ENCODE measurements at places on chromosomes 3 and 15.

- DNase-seq: no peak
Measured at GRCh38 chr3:172478116-172478515, 29.9 kb upstream of the GHSR start.

DNA sequence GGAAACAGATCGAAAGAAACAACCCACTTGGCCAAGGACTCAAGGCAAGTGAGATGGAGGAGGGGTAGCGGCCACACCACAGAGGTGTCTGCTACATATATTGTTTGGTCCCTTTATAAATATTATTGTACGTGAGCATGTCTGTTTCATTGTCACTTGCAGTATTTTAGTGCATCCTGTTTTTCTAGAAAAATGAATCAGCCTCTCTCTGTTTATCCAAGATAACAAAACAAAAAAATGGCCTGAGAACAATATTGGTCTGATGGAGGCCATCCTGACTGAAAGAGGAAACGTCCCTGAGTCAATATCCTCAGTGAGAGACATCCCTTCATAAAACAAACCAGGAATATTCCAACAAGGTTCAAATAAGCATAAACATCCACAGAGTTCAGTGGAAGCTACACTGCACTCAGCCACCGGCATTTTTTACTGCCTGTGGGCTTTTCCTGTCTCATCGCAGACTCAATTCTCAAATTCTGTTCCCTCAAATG, 42.0 kb downstream of the WWTR1 start:
- peak; percentile 98 for DNase-seq

GRCh38 chr15:94297558-94297957, 66.2 kb downstream of the MCTP2 start:
- no peak for DNase-seq

DNA sequence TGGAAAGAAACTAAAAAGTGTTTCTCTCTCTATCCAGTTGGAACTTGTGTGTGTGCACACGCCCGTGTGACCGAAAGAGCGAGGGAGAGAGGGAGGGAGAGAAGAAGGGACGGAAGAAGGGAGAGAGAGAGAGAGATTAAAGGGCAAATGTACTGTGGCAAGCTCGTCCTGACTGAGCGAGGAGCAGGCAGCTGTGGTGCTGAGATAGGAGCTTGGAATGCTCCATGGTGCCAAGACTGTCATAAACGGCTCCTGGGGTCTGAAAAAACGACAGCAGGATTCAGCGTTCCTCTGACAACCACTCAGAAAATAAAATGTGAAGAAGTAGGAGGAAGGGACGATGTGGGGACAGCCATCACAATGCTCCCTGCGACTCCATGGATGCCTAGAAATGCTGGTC, 276.0 kb downstream of the SV2B start:
- no peak for DNase-seq

- DNase-seq: no peak
Measured at GRCh38 chr3:11908981-11909698, 62.5 kb upstream of the TAMM41 start.

DNA sequence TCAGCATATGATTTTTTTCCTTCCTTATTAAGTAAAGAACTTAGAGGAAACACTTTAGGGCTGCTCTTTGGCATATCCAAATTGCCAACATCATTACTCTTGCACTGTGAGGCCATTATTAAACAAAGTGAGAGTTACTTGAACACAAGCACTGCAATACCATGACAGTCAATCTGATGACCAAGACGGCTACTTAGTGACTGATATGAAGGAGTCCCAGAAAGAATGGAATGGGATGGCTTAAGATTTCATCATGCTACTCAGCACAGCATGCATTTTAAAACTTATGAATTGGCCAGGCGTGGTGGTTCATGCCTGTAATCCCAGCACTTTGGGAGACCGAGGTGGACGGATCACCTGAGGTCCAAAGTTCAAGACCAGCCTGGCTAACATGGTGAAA, 55.2 kb downstream of the FAM98B start:
- no peak for DNase-seq

DNA sequence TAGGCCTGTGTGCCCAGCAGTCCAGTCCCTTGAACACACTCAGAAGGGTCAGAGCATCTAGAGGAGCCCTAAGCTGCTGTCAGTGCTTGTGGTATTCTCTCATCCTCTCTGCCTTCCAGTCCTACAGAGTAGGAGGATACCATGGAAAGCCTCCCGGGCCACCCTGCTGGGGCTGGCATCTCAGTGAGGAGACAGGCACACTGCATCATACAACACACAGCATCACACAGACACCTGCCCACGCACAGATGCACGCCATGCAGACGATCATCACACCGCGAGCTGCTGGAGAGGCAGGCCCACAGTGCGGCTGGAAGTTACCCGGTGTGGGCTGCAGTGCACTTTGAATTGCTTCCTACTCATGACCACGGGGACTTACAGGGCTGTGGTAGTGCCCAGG, 15.2 kb downstream of the GABRA5 start:
- no peak for DNase-seq

GRCh38 chr3:191283400-191283799, 45.8 kb upstream of the CCDC50 start:
- DNase-seq: no peak

DNA sequence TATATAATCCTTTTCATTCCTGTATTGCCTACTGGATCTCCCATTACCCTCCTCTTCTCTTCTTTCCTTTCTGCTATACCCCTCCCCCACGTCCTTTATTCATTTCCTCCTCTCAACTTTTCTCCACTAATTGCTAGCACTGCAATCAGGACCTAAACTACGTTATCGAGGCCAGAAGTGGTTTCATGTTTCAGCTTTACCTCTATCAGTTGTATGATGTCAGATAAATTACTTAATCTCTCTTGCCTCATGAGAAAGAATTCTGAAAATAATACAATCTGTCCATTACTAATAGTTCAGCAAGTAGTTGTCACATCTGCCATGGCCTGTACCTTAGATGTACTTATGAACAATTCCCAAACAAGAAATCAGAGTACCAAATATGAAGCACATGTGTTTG, 10.6 kb downstream of the POPDC2 start:
- no peak for DNase-seq

DNA sequence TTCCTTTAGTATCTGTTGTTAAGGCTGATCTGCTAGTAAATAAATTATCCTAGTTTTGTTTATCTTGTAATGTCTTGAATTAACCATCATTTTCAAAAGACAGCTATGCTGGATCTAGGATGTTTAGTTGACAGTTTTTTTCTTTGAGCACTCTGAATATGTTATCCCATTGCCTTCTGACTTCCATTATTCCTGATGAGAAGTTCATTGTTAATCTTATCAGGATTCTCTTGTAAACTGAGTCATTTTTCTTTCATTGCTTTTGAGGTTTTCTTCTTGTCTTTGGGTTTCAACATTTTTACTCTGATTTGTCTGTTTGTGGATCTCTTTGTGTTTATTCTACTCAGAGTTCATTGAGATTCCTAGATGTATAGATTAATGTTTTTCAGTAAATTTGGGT, 157.7 kb downstream of the WNT7A start:
- DNase-seq: no peak

DNA sequence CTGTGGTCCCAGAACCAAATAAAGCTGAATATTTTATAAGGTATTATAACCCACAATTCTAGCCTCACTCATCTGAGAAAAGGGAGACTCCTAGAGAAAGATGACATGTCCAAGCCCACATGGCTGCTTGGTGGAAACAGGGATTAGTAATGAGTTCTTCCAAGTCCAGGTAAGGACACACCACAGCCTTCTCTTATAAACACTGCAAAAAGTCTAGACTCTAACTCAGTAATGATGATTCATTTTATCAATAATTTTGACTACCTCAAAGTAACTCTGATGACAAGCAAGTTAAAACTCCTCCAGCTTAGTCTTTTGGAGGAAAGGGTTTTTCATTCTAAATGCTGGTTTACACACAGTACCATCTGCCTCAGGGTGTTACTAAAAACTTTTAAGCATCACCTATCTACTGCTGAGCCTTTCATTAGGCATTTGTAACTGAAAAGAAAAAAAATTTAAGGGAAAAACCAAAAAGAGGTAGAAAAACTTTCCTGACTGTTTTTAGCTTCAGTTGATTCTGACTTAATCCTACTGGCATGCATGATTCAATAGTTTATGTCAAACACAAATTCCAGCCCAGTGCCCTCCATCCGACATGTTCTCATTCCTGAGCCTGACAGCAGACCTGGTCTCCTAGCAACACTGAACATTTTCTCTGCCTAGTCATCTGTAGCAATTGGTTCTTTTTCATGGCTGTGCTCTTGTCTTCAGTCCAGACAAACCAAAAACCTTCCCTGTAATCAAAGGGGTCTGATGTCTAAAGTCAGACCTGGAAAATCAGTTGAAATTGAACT, 43.9 kb downstream of the P3H2 start:
- peak; percentile 94 for DNase-seq

- DNase-seq: no peak
Measured at GRCh38 chr15:91857224-91857585, 3.7 kb downstream of the SLCO3A1 start.

- peak; percentile 43 for DNase-seq
Measured at GRCh38 chr3:23739536-23739935, 66.2 kb upstream of the UBE2E1 start.

GRCh38 chr3:58924578-58924977, 125.2 kb downstream of the CFAP20DC start:
- no peak for DNase-seq

GRCh38 chr3:82133070-82133606, 371.7 kb upstream of the GBE1 start:
- DNase-seq: peak; percentile 83

- no peak for DNase-seq
Measured at GRCh38 chr3:45168451-45168850, 22.3 kb upstream of the CDCP1 start.

GRCh38 chr3:98038876-98039275, 3.8 kb upstream of the GABRR3 start:
- DNase-seq: no peak

DNA sequence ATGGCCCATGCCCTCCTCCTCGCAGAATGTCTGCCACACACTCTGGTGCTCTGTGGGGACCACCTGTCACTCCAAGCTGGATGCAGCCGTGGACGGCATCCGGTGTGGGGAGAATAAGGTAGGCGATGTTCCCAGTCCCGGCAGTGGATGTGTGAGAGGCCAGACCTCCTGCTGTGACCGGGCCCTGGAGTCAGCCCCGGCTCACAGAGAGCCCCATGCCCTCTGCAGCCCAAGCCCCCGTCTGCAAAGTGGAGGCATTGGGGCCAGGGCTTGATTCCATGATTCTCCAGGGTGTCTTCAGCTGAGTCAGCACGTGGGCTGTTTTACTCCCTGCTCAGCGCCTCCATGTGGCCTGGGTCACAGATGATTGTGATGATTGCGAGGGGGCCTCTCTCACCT, 32.2 kb downstream of the GOLGA6L10 start:
- DNase-seq: no peak

DNA sequence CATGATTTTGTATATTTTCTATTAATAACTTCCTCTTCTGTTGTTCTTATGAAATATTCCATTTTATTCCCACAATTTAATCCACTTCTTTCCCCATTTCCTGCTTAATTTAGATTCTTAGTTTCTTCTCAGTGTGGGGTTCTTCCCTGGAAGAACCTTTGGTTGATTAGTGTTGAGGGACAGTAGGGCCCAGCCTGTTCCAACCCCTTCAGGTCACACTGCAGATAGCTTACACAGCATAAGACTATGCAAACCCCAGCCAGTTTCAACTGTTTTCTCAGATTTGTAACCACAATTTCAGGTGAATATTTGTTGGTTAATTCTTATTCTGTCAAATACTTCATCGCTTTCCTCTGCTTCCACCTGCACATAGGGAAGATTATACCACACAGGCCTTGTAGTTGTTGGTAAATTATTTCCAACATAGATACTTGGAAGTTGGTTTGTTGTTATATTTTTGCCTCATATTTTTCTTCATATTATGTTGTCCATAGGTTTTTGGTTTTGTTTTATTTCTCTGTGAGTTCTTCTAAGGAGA, 34.7 kb downstream of the AADACL2 start:
- DNase-seq: peak; percentile 30

DNA sequence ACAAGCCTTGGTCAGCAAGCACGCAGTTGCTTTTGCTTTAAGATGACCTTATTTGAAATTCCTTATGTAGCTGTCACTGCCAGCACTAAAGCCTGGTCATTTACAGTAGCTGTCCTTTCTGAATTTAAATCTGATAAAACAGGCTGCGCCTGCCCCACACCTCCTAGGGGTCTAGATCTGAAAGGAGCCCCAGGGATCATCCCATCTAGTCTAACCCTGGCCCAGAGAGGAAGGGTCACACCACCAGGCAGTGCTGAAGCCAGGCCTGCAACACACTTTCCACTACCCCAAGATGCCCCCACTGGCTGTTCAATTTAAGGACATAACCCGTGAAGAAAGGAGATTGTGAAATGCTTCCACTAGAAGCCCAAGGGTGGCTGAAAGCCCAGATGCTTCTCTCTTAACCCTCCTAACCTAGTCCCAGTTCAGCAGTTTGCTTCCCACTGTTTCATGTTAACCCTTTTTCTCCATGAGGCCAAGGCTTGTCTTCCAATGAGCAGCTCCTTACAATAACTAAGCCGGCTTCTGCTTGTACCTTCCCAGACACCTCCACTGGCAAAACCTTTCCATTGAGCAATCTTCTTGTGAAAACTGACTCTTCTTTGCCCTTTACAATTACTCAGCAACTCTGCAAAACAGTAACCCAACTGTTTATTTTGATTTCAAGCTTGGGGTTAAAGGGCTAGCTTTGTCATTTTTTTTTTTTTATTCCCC, 198.9 kb upstream of the LPP start:
- DNase-seq: no peak

GRCh38 chr3:140448001-140448400, 229.9 kb upstream of the TRIM42 start:
- no peak for DNase-seq

DNA sequence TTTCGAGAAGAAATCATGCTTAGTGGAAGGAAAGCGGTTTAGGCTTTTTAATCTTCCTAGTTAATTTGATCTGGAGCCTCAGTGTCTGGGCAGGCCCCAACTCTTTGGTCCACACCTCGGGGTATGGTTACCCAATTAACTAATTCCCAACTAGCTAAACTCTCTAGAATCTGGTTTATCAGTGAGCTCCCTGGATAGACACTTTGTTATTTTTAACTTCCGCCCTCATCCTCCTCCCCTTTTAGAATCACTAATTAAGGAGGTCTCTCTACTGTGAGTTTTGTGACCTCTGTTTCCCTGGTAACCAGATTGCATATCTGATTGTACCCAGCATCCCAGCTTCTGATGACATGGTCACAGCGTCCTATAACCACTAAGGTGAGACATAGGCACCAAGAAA, 112.2 kb downstream of the RARB start:
- DNase-seq: no peak

GRCh38 chr3:189554868-189555557, 76.2 kb upstream of the TP63 start:
- no peak for DNase-seq

- DNase-seq: no peak
Measured at GRCh38 chr15:63082366-63082765, 39.3 kb upstream of the LACTB start.

GRCh38 chr15:39154227-39154638, 426.6 kb upstream of the THBS1 start:
- peak; percentile 12 for DNase-seq

DNA sequence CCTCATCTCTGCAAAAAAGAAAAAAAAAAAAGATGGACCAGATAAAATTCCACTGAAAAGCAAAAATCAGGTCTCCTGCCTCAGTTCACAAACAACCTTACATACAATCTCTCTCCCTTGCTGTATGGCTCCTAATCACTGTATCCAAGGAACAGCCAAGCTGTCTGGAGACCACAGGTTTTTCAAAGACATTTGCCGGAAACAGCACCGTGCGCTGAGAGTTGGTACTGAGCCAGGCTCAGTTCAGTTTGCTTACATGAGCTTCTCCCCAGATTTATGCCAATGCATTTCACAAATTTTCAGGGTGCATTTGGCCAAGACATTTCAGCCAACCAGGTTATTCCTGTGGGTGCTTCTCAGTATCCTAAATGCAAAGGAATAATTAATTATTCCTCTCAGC, 4.1 kb downstream of the ACP3 start:
- no peak for DNase-seq

- DNase-seq: no peak
Measured at GRCh38 chr3:117510396-117510795, 800.8 kb downstream of the TUSC7 start.
